Activated T-cell treated with anti-CD3 and anti-CD28 coated beads, Interleukin-2, amount 50 U/mL, for 24 hours (primary cell): ENCODE measurements at places on chromosomes 4 and X.

DNA sequence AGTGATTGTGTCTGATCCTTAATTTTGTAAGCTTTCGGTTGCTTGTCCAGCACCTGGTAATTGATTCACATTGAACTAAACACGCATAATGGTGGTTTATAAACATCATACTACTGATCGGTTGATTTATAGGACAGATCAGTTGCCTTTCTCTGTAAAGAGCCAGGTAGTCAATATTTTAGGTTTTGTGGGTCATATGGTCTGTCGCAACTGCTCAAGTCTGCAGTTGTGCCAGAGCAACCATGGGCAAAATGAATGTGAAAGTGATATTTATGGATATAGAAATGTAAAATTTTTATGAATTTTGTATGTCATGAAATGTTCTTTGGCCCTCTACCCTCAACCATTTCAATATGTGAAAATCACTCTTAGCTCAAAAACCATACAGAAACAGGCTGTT, 8.9 kb downstream of the JADE1 start:
- DNase-seq, result no peak

GRCh38 chr4:41757521-41758156, 9.1 kb upstream of the PHOX2B start:
- no peak for DNase-seq

- no peak for DNase-seq
These were observed 98.9 kb downstream of the HPGD start for GRCh38 chr4:174423257-174423944.

GRCh38 chr4:118012142-118012541, 22.1 kb upstream of the NDST3 start:
- DNase-seq, result no peak

DNA sequence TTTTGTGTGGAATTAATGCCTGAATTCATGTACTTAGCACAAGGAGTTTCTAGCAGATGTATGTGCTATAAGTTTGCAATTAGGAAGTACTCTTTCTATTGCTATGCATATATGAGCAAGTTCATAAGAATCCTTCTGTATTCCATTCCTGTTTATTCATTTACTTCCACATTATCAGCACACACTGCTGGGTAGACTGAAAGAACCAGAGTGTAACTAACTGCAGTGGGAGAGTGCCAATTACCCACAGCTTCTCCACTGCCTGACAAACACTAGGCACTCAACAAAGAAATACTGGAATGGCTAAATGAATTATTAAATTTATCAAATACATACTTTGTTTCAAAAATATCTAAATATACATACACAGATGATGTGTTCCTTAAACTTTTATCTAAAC, 219.6 kb downstream of the CAMK2D start:
- no peak for DNase-seq

DNA sequence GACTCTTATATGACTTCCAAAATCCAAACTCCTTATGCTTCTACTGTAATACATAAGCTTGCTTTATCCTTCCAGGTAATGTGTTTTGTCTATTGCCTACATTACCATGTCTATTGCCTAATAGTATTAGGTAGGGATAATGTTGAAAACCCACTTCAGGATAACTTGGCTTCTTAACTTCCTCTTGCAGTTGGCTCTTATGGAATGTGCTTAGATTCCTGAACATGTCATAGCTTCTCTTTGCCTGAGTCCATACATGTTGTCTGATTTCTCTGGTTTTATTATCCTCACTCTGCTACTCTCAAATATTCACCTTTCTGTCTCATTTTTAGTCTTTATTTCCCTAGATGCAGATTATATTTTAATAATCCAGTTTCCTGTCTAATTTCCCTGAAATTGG, 599.9 kb downstream of the IL15 start:
- DNase-seq, result no peak

DNA sequence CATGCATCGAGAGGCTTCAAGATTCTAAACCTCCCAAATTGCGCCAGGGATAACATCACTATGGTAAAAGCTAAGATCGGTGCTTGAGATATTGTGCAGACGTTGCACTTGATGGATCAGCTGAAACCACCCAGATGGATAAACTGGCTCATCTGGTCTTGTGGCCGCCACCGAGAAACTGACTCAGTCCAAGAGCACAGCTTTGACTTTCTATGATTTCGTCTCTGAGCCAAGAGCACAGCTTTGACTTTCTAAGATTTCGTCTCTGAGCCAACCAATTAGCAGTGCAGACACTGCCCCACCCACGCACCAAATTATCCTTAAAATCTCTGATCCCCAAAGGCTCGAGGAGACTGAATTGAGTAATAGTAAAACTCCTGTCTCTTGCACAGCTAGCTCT, 687.2 kb downstream of the FAM133A start:
- DNase-seq, result no peak

DNA sequence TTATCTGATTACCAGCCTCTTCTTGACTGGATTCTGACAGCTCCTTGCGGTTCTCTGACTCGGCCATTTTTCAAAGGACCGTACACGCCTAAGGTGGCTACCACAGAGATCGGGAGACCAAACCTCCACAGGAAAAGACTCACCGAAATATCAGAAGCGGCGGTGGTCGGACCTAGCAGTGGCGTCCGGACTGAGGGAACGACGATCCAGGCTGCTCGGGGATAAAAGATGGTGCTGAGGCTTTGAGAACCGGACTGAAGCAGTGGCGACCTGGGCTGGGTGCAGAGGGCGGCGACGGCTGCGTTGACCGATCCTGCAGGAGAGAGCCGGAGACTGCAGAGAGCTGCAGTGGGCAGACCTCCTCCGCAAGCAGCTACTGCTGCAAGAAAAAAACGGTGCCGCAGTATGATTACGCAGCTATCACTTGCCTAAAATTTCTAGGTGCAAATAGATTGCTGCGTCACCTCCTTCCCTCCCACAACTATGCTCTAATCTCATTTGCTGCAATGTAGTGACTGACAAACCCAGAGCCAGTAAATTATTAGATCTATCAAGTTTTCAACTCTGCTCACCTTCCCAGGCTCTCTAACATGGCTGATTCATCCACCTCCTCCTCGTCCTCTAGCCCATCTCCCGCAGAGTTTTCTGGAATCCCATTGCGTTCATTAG, at the start of gene NAP1L2:
TSS of gene NAP1L2 (minus strand) at position 426 of the 669 bp plus-strand sequence. CDS start at position 67, 359 bp downstream.
- peak; percentile 49 for DNase-seq

DNA sequence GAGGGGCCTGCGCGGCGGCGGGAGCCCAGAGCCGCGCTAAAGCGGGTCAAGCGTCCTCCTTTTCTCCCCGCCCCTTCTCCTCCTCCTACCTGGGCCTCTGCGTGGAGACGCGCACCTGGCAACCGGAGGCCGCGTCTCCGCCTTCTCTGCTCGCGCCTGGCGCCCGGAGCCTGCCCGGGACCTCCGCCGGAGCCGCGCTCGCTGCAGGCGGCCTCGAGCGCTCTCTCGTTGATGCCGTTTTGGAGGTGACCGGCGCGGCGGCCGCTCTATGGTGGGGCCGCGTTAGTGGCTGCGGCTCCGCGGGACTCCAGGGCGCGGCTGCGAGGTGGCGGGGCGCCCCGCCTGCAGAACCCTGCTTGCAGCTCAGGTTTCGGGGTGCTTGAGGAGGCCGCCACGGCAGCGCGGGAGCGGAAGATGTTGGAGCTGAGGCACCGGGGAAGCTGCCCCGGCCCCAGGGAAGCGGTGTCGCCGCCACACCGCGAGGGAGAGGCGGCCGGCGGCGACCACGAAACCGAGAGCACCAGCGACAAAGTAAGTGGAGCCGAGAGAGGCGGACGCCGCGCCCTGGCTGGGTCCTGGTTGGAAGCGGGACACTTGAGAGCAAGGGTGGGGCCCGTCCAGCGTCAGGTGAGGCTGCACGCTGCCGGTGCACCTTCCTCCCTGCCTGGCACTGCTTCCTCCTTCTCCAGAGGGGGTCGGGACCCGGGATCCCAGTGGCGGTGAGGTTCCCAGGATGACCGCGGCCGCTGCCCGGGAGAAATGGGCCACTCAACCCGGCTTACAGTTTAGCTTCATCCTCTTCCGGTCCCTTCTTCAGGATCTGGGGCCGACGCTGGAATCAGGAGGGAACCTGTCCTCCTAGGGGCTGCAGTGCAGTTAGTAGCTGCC, at the start of gene CDS1:
TSS of gene CDS1 (plus strand) at position 140 of the 888 bp plus-strand sequence. CDS start at position 415, 275 bp downstream.
- DNase-seq, result no peak

- DNase-seq, result no peak
These were observed 608.3 kb upstream of the PCDH10 start for GRCh38 chr4:132540797-132541196.

DNA sequence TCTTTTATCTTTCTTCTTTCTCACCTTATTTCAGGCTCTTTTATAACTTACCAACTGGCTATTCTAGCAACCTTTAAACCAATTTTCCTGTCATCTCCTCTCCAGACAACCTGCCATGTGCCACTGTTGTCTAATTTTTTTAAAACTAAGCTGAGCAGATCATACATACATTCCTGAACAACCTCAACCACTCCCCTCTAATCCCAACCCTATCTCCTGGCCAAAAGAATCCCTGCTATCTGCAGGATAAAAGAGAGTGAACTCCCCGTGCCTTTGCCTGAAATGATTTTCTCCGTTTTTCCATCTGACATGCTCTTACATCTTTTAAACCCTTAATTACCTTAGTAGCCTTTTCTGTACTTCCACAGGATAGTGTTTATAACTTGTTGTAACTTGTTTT, 35.5 kb downstream of the DCUN1D4 start:
- no peak for DNase-seq

- no peak for DNase-seq
These were observed 125.9 kb upstream of the PABPC4L start for GRCh38 chr4:134327274-134328122.

GRCh38 chrX:33132569-33132968, 78.8 kb downstream of the DMD start:
- no peak for DNase-seq

- DNase-seq, result no peak
These were observed 74.3 kb upstream of the VCX2 start for GRCh38 chrX:8245411-8245810.

DNA sequence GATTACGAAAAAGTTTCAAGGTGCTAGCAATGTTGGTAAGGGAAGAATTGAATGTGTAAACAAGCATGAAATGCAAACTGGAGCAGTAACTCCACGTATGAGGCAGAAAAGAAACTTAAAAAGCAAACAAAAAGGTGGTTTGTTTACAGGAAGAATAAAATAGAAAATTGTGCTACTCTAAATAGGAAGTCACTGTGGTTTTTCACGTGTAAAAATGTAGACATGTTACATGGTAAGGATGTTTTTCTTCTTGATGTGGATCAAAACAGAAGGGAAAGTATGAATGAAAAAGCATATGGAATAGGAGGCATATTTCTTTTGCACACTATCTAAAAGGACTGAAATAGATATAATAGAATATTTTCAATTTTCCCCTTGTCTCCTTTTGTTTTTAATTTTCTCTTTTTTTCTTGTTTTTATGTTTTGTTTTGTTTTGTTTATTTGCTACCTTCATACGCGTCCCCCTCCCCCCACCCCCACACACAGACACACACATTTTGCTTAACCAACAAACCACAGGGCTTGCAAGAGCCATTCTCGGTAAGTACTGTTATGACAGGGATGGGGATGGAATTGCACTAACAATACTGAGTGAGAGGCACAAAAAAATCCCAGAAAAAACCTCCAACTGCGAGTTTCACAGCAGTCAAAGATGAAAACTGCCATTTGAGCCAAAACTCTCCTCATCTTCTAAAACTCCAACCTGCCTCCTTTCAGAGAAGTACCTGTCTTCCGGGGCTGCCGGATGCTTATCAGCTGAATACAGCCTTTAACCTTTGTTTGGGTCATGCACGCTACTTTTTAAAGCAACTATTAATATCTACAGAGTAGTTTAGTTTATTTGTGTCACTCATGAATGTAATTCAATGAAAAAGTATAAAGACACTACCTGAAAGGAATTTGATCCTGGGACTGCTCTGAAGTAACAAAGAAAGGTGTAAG, 135.8 kb downstream of the IL15 start:
- no peak for DNase-seq

DNA sequence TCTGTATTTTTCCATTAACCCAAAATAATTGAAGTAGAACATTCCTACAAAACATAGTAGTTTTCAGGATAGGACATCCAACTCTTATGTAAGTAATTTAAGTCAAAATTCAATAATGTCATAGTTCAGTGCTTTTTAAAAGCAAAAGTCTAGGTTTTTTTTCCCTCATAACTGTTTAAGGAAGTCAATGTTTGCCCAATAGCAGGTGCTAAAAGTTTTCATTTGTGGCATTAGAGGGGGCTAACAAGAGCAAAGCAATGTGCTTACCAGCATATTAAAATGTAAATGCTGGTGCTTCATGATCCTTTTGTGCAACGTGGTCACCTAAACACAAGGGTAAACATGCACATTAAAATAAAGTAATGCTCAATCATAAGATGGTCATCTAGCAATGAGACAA, 155.2 kb upstream of the PPP1R2C start:
- DNase-seq, result no peak

GRCh38 chr4:56261027-56261426, 126.3 kb downstream of the AASDH start:
- DNase-seq, result peak; percentile 67

DNA sequence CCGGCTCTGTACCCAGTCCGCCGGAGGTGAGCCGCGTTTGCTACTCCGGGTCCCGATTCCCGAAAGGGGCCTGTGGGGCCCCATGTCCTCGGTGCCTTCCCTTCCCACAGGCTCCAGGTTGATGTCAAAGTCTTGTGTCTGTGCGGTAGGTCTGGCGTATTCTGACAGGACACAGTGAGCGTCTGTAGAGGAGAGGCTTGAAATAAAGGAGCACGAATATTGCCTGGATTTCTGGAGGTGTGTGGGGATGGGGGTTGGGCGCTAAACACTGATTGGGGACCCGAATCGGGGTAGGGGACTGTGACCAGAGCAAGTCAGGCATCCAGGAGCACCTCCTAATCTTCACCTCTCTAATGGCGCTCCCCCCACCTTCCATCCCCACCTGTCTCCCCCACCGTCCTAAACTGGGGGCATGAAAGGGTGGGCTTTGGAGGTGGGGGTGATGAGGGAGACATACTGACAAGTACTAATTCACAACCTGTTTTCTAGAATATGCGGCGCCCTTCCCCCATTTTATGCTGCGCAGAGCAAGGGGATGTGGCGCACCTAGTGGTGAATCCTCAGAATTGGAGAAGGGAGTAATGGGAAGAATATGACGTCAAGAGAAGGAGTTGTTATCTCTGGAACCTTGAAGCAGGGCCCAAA, 855 bp downstream of the GPRASP2 start:
- DNase-seq, result peak; percentile 34

GRCh38 chr4:48462363-48462762, 20.8 kb upstream of the SLC10A4 start:
- no peak for DNase-seq
